Fibroblast of skin of right quadriceps (primary cell): ENCODE measurements at places on chromosomes 6 and 20.

GRCh38 chr6:169883316-169883715 lies 131.9 kb downstream of the ERMARD start:
- DNase-seq = no peak

DNA sequence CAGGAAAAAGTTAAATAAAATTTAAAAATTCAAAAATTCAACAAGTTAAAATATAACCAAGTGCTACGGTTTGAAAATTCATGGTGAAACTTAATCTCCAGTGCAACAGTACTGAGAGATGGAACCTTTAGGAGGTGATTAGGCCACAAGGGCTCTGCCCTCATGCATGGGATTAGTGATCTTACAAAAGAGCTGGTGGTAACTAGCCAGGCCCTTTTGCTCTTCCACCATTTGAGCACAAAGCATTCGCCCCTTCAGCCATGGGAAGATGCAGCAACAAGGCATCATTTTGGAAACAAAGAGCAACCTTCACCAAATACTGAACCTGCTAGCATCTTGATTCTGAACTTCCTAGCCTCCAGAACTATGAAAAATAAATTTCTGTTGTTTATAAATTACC lies 80.9 kb downstream of the RNGTT start:
- no peak for DNase-seq

DNA sequence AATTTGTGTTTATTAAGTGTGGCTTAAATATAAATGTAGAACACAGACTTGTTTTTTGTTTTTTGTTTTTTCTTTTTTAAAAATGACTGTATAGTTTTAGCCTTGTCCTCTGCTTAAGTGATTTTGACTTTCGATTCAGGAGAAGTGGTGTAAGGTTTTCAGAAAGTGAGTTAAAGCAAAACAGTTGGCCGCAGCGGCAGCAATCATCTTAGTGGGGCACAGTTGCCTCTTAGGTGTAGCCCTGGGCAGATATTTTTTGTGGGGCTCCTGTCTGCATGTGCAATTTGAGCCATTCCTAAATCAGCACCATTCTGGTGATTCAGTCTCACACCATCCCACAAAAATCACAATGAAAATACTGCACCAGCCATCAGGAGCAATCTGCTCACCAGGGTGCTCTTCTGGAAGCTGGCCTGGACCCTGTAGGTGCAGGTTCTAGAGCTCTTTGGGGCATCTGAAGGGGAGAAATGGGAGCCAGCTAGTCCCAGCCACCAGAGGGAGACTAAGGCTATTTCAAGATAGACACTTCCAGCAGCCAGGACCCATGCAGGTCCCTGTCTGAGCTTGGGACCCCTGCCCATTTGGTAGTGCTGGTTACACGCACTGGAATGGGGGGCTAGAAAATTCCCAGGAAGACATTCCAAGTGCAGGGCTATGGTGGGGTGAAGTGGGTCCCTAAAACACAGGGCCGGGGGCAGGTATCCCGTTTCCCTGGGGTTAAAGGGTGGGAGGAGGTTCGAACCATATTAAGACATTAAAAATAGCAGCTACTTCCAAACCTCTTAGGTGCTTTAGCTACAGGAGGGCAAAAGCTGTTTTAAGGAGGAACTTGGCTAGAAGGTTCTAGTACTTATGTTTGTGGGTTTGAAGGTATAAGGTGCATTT lies 156.6 kb downstream of the NFATC2 start:
- peak; percentile 29 for DNase-seq

DNA sequence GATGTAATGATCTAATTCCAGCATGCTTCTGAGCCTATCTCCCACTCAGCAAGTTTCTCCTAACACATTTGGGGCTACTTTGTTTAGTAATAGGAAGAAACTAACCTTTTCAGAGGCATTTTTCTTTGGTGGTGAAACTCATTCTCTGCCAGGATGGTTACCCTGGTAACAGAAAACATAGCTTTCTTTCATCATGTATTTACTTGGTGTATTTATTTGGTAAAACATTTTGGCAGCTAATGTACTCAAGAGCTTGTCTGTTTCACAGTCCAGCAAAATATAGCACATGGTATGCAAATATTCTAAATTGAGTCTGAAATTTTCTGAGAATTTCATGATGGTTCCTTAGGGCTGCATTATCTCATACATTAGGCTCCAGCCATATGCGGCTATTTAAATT lies 100.0 kb downstream of the SLC35B3 start:
- DNase-seq = no peak

DNA sequence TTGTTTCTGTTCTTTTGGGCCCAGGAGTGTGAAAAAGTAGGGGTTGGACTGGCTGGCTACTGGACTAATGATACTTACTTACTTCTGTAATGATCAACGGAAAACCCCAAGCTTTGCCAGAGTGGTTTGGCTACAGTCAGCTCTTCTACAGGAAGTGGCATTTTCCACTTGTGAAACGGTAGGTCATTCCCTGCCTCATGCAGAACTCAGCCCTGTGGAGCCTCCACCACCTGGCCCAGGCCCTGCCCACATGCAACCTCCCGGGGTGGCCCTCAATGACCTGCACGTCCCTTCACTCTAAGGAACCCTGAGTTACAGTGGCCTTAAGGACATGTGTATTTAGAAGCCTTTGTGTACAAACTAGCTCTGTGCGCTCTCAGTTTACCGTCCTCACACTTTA lies 140.4 kb downstream of the DTNBP1 start:
- DNase-seq = no peak

GRCh38 chr20:32116079-32116521 lies 6.6 kb downstream of the TM9SF4 start:
- DNase-seq = peak; percentile 49

DNA sequence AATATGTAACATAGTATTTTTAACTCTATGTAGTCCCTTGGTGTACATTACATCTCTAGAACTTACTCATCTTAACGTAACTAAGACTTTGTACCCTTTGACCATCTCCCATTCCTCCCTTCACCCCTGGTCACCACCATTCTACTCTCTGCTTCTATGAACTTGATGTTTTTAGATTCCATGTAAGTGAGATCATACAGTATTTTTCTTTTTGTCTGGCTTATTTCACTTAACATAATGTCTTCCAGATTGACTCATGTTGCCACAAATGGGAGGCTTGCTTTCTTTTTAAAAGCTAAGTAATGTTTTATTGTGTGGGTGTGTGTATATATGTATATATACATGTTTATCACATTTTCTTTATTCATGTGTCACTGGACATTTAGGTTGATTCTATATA lies 55.8 kb downstream of the TMEM200A start:
- DNase-seq = peak; percentile 86

DNA sequence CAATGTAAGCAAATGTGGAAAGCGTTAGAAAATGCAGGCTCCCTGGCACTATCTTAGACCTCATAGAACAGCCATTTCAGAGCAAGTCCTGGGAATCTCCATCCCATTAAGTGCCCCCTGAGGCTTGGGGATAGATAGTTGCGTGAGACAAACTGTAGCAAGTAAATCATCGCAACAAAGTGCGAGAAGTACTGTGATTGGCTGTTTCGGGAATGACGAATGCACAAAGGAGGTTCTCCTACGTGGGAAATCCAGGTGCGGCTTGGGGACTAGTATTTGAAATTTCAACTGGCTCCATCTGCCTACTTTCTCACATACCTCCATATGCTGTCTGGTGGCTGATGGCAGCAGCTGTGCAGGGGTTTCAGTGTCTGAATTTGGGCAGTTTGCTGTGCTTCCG lies 84.5 kb downstream of the PLEKHG1 start:
- DNase-seq = no peak

DNA sequence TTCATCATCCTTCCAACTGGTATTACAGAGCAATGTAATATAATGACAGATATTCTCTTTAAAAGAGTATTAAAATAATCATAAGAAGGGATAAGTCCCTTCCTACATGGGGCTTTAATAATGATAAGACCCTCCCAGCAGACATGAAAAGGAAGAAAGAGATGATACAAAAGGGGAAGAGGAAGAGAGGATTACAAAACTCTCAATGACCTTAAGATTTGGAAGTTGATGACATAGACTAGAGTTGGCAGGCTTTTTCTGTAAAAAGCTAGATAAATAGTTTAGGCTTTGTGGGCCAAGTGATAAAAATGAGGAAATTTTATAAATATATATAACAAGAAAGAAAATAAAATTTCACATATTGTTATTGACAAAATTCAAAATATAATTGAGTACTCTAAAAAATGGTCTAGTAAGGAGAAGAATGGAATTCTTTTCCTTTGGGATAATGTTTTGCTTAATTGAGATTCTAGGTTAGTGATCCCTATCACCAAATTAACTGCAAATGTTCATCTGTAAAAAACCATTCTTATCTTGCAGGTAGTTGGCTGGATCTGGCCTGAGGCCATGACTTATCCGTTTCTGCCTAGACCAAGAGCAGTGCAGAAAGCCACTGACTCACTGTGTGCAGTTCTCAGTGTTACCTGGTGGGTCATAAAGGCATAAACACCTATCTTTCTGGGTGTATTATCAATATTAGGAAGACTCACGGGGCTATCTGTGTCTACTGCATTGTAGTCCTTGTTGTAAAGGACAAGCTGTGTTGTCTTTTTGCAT lies 11.0 kb downstream of the RIPOR2 start:
- no peak for DNase-seq

DNA sequence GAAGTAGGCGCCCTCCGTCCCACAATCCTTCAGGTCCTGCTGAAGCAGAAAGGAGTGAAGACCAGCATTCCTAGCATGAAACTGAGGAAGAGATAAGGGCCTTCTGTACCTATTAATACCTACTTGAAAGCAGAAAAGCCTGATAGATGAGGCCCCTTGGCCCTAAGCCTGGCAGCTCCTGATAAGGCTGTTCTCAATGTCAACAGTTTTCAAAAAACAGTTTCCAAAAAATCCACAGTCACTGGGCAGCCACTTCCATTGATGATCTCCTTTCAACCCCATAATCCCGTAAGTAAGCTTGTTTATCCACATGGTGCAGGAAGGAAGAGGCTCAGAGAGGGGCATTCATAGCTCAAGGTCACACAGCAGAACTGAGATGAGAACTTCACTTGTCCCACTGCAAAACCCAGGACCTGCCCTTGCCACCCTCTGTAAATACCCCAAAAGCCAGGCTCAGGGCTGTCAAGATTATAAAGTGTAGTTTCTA lies 2.8 kb upstream of the E2F1 start:
- DNase-seq = no peak

DNA sequence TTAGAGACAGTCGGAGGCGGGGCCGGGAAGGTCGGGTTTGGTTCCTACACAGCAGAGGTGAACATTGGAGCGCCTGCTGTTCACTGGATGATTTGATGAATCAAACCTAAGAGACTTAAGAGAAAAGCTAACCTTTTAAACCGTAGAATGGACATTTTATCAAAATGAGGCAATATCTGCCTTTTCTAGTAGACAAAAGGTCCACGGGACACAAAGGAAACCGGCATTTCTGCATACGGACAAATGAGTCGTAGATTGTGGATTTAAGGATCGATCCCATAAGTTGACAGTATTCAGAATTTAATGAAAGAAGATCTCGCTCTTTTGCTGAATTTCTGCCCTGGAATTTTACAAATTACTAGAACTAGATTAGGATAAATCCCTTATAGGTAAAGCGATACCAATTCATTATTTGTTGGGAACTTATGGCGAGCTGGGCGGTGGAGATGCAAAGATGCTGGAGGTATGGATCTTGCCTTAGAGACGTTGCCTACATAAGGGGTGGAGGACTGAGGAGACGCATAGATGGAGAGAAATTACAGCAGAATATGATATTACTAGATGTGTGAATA lies 400 bp downstream of the PAK1IP1 start:
- DNase-seq = no peak

DNA sequence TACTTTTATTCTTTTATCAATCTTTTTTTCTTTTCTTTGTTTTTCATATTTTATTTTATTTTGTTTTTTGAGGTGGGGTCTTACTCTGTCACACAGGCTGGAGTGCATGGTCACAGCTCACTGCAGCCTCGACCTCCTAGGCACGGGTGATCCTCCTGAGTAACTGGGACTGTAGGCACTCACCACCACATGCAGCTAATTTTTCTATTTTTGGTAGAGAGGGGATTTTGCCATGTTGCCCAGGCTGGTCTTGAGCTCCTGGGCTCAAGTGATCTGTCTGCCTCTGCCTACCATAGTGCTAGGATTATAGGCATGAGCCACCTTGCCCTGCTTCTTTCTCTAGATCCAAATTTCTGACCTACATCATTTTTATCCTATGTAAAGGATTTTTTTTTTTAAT lies 153.2 kb downstream of the CDKAL1 start:
- no peak for DNase-seq

DNA sequence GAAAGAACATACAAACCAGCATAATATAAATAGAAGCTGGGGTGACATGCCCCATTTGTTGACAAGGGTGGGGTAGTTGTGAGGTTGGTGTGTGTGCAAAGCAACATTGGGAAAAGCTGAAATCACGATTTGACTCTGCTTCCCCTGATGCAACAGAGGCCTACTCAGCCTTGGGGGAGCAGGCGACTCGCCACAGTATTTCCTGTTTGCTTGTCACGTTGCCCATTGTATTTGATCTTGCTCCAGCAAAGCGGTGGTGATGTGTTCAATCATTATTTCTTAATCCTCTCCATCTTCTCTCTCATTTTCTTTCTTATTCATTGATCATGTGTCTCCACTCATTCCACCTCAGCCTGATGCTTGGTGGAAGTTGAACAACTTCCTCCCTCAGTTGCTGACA lies 165.8 kb upstream of the CITED2 start:
- peak; percentile 81 for DNase-seq

DNA sequence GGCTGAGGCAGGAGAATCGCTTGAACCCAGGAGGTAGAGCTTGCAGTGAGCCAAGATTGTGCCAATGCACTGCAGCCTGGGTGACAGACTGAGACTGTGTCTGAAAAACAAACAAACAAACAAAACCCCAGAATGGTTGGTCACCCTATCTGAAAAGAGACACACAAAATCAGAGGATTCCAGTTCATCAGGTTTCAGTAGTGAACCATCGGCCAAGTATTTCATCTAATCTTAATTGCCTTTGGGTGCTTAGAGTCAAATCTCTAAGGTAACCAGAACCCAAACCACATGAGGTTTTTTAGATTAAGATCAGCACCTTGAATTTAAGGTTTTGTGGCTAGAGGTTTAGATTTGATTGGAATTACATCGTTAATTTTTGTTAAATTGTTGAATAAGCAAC lies 8.3 kb upstream of the ZBTB2 start:
- DNase-seq = no peak

GRCh38 chr6:46925563-46926253 lies 4.0 kb upstream of the ADGRF5 start:
- DNase-seq = peak; percentile 54

- no peak for DNase-seq
These were observed 173.4 kb downstream of the DTNBP1 start for GRCh38 chr6:15489261-15489962.

- no peak for DNase-seq
These were observed 629.0 kb downstream of the EPHA7 start for GRCh38 chr6:92790381-92790780.

DNA sequence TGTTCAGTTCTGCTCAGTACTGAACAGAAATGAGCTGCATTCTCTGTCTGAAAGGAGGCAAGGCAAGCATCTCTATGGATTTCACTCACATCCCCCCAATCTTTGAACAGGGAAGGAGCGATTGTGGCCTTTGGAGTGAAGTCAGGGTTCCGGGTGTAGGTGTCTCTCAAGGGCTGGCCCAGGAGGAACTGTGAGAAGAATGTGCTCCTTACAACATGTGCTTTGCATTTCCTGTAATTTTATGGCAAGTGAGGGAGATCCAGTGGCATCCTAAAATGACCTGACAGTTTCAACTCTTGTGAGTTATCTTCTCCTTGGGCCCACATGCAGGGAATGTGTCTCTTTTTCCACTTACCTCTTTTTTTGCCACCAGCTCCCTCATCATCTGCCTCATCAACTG lies 63.0 kb upstream of the RIN2 start:
- DNase-seq = peak; percentile 34

- no peak for DNase-seq
These were observed 216.7 kb downstream of the SYNDIG1 start for GRCh38 chr20:24686156-24686555.
